ENCODE measurements at places on chromosomes 5 and 9. TPM values are rescaled to one million over a fixed set of nuclear protein-coding genes. Genes with fewer than 3 reads are reported as not detected.

The GARIN3 gene
- total RNA-seq = not detected

The PLPPR1 gene
- total RNA-seq = 24.8 TPM

The GFRA3 gene
- total RNA-seq = 0.93 TPM

The TPPP gene
- 6.4 TPM for total RNA-seq

The VLDLR gene
- 37.8 TPM for total RNA-seq

The SLC9A3 gene
- 44.5 TPM for total RNA-seq

The SQSTM1 gene
- total RNA-seq = 645 TPM

The SLC36A2 gene
- 6.4 TPM for total RNA-seq

The FCN2 gene
- 1.2 TPM for total RNA-seq

The C8G gene
- total RNA-seq = not detected

All from metanephros (tissue), 2 donors.